ENCODE measurements at places on chromosomes 13 and 19.

DNA sequence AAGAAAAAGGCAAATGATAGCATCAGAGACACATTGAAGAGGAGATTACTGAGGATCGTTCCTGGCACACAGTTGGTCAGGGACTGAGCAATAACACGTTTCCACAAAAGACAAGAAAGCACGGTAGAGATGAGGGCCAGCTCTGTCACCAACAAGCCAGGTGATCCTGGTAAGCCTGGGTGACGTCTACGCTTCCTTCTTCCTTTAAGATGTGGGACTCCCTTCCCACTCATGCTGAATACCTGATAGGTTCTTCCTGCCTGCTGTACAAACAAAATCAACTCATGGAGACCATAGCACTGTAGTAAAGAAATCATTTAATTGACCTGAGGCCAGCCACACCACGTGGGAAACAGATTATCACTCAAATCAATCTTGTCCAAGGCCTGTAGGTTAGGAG lies 19.7 kb upstream of the COG3 start:
- DNase-seq: no peak

DNA sequence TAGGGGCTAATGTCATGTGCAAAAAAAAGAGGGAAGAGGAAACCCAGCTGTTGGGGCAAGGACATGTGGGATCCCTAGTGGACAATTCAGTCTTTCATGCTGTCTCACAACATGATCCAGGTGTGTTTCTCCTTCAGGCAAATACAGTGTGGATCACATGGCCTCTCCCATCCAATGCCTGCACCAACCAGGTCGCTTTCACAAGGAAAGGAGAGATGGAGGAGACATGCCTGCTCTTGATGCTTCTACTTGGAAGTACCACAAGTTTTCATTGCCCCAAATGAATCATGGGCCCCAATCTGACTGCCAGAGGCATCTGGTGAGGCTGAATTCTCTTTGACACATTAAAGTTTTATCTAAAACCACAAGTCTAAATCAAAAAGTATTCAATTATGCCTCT lies 82.1 kb downstream of the DLEU7 start:
- no peak for DNase-seq

- DNase-seq: no peak
Measured at GRCh38 chr13:22077205-22077683, 406.4 kb downstream of the FGF9 start.

DNA sequence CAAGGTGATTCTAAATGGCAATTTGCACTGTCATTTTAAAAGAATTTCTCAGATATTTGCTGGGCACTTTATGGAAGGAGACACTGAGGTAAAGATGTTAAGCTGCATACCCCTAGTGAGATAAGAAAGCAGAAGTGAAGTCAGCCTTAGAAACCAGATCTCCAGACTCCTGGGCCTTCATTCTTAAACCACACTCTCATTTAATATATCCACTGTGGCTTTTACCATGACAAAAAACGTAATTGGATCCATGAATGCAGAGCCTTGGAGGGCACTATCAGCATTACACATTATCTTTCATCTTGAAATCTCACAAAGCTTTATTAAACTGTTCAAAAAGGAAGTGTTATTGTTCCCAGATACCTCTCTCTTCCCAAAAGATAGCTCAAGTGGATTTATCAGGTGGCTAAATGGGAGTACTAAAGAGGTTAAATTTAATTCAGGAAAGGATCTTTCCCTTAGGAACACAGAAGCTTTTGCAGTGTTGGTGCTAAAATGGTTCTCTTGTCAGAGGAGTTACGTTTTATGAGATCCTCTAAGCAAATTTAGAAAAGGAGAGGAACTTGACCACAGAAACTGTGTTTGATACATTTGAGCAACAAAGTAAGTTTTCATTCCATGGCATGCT lies 1060.4 kb downstream of the EFNB2 start:
- DNase-seq: no peak

DNA sequence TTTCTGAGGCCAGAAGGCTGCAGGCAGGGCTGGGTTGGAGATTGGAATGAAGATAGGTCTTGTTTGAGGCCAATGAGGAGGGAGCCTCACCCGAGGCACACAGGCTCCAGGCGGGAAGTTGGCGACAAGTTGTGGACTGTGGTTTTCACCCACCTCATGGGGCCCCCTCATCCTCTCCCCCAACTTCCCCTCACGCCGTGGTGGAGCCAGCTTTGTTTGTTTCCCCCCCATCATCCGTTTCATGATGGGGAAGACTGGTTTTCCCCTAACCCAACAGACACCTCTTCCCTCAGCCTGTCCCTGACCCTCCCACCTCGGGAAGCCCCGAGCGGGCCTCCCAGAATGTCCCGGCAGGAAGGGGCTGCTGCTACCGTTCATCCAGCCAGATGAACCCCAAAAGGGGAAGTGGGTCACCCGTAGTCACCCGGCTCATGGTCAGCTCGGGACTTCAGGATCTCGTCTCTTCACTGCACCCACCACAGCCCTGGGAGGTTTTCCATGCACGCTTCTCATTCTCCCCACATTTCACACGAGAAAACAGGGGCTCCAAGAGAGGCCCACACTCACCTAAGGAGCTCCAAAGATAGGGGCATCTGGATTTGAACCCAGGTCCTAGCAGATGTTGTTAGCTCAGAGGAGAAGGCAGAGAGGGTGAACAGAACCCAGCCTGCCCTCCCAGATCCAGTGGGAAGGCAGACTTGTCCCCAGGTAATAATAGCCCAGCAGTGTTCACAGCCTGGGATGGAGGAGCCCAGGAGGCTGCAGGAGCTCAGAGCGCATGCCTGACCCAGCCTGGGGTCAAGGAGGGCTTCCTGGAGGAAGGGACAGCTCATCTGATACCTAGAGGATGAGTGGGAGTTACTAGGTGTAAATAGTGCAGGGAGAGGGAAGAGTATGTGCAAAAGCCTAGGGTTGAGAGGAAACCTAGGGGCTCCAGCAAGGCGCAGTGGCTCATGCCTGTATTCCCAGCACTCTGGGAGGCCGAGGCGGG lies 23.5 kb downstream of the CEACAM16 start:
- DNase-seq: no peak

DNA sequence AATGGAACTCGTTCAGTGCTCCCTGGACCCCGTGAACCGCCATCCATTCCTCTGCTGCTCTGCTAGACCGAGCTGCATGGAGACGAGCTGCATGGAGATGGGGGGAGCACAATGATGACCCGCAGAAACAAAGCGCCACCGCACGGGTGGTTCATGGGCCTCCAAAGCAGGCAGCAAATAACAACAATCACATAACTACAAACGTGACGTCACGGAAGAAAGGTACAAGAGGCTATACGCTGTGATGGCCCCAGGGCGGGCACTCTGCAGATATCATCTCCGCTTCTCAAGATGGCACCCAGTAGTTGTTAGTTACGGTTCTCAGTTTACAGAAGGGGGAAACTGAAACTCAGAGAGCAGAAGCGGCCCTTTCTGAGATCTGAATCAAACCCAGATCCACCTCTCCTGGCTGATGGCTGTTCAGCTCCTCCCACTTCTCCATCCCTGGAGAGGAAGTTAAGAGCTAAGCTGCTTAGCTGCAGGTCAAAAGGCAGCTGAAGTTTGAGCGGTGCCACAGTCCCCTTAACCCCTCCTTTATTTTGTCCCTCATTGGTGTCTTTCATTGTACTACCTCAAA lies 1.7 kb downstream of the ATP13A1 start:
- DNase-seq: no peak

DNA sequence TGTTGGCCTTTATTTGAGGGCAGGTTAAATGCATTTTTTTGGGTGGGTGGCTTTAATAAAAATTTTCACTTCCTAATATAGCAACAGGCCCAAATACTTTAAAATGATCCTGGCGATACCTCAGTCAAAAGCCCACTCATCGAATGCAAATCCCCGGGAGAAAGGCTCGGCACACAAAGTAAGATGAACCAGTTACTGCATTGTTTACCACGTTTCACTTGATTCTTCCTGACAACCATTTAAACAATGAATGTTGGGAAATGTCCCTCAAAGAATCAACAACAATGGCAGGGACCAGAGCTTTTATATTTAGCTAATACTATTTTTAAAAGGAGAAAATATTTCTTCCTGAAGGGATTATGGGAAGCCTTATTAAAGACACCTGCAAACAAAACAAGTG lies 187.7 kb downstream of the ABCC4 start:
- no peak for DNase-seq

GRCh38 chr19:55312621-55313512 lies 12.3 kb downstream of the TMEM150B start:
- DNase-seq: no peak

GRCh38 chr19:397321-397720 lies 11.6 kb downstream of the C2CD4C start:
- no peak for DNase-seq
